Keratinocyte (primary cell): ENCODE measurements at places on chromosomes 5 and 9. TPM values are rescaled to one million over a fixed set of nuclear protein-coding genes. Genes with fewer than 3 reads are reported as not detected.

EGFL7 gene
- polyA plus RNA-seq: 4.2 to 10.5 TPM (median 6.2 TPM) in 3 replicates

DNA sequence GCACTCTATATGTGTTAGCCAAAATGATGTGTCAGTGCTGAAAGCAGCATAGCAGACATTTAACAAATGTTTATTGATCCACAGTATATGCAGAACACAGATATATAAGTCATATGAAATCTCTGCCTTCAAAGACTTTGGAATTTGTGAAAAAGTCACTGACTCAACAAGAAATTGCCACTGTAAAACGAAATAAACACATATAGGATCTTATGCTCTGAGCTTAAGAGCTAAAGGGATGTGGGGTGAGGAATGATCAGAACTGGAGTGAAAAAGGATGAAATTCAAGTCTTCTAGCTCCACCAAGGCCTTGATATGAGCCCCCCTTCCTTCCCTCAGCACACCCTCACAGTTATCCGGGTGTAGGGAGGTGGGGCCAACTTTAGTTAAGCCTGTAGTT lies 49.9 kb downstream of the PLAC8L1 start:
- DNase-seq: no peak

GRCh38 chr9:26308328-26308727 lies 584.3 kb downstream of the CAAP1 start:
- DNase-seq: no peak

DNA sequence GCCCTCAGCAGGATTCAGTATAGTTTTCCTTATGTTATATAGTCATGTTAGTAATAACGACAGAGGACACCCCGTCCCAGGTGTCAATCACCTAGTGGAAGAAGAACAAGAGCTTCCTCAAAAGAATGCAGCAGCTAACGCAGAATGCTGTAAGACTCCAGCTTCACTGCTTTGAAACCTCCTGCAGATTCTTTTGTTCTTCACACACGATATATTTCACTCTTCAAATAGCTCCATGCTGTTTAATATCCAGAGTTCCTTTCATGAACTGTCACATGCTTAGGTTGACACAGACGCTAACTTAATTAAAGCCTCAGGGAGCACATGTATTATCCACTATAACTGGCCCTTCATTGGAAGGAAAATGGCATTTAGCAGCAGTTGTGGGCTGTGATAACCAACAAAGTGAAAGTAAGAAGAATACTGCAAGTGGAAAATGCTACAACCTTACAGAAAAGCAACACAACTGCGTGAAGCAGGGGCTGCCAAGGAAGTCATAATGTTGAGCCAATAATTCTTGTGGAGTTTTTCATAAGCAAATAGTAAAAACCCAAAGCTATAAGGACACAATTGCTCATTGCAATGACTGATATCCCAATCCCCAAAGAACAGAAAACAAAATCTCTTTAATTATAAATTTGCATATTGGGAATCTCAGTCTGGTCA lies 387.5 kb downstream of the PLK2 start:
- DNase-seq: no peak

DNA sequence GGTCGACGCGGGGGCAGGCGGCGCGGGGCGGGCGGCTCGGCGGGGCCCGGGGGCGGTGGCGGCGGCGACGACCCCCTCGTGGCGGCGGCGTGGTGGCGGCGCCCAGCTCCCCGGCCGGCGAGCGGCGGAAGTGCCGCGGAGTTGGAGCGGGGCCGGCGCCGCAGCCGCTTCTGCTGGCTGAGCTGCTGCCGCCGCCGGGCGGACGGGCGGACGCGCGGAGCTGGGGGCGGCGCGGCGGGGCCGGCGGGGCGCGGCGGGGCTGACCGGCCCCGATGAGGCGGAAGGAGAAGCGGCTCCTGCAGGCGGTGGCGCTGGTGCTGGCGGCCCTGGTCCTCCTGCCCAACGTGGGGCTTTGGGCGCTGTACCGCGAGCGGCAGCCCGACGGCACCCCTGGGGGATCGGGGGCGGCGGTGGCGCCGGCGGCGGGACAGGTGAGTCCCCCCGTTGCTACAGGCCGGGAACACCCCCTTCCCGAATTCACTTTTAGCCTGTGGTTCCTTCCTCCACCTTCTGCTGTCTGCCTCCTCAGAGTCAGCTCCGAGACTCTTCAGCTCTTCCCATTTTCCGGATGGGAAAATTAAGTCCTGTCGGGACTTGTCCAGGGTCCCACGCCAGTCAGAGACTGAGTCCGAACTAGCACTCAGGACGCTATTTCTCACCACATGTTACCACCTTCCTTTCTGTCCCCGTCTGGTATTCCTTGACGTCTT lies at the start of gene GALNT10:
Gene GALNT10 (plus strand): TSS at position 139 of the 710 bp plus-strand sequence. CDS start 134 bp downstream, at position 273.
- DNase-seq: no peak

DNA sequence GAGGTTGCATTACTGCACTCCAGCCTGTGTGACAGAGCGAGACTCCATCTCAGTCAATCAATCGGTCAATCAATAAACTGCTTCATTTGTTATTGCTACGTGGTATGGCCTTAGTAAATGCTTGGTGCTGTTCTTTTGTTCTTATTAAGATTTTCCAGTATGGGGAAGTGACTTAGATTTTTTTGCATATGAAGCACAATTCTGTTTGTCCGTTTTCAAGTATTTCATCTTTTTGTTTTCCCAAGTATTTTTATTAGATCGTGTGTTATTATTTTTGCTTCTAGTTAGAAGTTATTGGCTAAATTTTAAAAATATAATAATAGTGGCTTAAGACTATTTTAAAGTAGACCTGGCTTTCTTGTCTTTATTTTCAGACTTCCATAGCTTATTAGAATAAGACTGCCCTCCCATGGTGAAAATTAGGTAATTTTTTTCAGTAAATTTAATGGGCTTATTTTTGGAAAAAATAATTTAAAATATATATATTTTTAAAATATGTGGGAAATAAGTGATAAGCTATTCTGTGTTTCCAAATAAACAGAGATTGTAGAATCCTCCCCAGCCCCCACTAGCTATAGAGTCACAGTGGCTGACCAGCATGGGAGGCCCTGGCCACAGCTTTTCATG lies 14.7 kb upstream of the OMD start:
- no peak for DNase-seq
